Left ventricle myocardium inferior (tissue), 1 donor: ENCODE measurements at places on chromosomes 6 and 20. TPM values are rescaled to one million over a fixed set of nuclear protein-coding genes. Genes with fewer than 3 reads are reported as not detected.

DNA sequence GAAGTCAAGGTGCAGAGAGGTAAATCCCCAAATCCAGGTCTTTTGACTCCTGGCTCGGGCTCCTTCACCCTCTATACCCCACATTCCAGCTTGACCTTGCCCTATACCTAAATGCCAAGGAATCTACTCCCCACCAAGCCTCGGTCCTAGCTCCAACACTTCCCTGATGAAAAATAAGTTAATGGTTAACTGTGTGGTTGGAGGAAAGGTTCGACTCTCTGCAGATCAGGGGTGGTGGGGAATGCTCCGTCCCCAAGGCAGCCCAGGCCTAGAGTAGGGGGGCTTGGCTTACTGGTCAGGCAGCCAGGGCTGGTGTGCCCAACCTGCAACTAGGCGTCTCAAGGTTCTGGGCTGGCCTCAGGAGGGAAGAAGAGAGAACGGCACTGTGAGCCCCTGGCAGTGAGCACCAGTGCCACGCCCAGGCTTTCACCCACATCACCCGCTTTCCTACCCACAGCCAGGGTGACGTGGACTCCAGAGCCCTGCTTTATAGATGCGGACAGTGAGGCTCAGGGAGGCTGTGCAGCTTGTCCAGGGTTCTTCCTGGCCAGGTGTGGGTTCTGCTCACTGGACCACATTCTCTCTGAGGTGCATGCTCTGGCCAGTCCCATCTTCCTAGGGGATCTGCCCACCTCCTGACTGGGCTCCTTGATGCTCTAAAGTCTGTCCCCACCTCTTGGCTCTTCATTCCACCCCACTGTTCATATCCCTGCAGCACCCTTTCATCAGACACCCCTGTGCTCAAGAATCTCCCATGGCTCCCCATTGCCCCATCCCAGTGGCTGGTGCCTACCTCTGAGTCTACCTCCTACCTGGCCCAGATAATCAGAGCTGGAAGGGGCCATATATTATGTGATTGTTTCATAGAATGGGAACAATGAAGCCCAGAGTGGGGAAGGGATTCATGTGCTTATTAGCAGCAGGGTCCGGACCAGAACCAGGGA lies 8.2 kb downstream of the SPDEF start:
- H3K27me3 ChIP-seq: no peaks in the 10 kb centered on the region
- DNase-seq: no peak
- H3K4me1 ChIP-seq: peaks cover 22% of the 10 kb centered on the region
- no peak overlapping the region for H3K27ac ChIP-seq

CPNE5 gene
- total RNA-seq: 26.5 TPM

DNA sequence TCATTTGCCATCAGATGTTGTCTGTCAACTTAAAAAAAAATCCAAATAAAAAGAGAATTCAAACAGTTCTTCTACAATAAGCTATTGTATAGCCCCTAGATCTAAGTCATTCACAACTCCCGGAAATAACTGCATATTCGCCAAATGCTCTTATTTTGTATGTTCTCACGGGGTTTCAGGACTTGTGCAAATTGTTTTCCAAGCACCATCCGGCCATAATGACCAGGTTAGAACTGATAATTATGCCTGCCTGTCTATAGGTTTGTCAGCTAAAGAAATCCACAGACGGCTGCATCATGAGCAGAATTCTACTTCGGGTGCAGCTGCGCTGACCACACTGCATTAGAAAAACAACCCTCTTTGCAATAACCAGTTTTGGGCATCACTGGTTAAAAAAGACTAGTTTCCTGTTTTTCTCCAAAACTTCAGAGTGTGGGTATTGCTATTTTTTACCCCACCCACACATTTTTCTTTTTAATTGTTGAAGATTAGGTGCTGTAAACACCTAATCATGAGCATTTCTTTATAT lies 87.7 kb downstream of the HIVEP2 start:
- peaks cover 37% of the 10 kb centered on the region for H3K4me1 ChIP-seq
- no peak overlapping the region for H3K27ac ChIP-seq
- H3K27me3 ChIP-seq: no peaks in the 10 kb centered on the region
- no peak overlapping the region for H3K4me3 ChIP-seq
- DNase-seq: no peak

GRCh38 chr20:32580970-32581838 lies 3.9 kb downstream of the NOL4L start:
- H3K27ac ChIP-seq: no peak overlapping the region
- no peak overlapping the region for H3K4me3 ChIP-seq
- H3K4me1 ChIP-seq: peaks cover 25% of the 10 kb centered on the region
- DNase-seq: no peak

DNA sequence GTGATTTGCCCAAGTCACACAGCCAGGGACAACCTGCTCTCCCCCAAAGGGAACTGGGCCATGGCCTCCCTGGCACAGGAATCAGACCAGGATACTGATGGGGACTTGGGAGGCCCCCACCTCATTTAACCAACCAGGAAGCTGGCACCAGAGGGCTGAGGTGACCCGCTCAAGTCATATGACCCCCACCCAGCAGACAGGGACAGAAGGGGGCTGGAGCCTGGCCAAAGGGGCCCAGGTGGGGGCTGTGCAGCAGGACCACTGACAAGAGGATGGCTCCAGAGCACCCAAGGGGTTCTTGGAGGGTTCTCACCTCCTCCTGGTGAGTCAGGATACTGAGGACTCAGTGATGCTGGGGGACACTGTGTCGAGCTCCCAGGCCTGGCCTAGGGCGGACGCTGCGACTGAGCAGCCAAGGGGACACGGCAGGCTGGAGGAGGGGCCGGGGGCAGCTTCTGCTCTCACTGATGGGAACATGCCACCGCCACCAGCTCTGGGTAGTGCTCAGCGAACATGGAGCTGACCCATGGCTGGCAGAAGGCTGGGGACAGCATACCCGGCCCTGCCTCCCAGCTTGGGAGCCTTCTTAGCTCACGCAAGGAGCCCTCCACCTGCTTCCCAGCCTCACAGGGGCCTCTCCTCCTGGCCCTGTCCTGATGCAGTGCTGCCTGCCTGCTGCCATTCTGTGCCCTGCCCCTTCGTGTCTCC lies 1.2 kb downstream of the CST7 start:
- H3K36me3 ChIP-seq: no peaks in the 10 kb centered on the region
- H3K27ac ChIP-seq: no peak overlapping the region
- no peaks in the 10 kb centered on the region for H3K4me1 ChIP-seq
- peaks cover 31% of the 10 kb centered on the region for H3K27me3 ChIP-seq
- no peak for DNase-seq

GRCh38 chr20:20743511-20744169 lies 31.2 kb upstream of the RALGAPA2 start:
- peaks cover 39% of the 10 kb centered on the region for H3K4me1 ChIP-seq
- DNase-seq: peak; percentile 82
- H3K27me3 ChIP-seq: peaks cover 6% of the 10 kb centered on the region
- H3K27ac ChIP-seq: peak overlapping the region; percentile 91
- no peaks in the 10 kb centered on the region for H3K36me3 ChIP-seq
- H3K4me3 ChIP-seq: peak overlapping the region; percentile 40

DNA sequence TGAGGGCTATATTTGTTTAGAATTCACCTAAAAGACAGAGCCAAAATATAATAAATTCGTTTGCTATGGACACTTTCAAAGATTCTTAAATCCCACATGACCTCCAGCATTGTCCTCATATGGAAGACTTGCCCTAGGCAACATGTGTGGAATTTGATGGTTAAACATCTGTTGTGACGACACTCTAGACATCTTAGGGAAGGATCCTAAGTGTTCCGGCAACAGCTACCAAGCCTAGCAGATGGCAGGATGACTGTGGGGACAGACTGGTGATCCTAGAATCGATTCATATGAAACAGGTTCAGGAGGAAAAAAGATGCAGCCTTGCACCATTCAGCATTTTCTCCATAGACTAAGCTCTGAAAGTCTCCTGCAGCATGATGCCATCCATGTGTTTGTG lies 77.6 kb upstream of the BACH2 start:
- no peak overlapping the region for H3K27ac ChIP-seq
- no peaks in the 10 kb centered on the region for H3K27me3 ChIP-seq
- DNase-seq: no peak
- H3K36me3 ChIP-seq: no peaks in the 10 kb centered on the region

- peaks cover 16% of the 10 kb centered on the region for H3K27me3 ChIP-seq
- no peak overlapping the region for H3K4me3 ChIP-seq
- no peaks in the 10 kb centered on the region for H3K36me3 ChIP-seq
- H3K4me1 ChIP-seq: peaks cover under 1% of the 10 kb centered on the region
- DNase-seq: no peak
Observed at GRCh38 chr6:111254004-111254778, 166.9 kb downstream of the SLC16A10 start.
